Epithelial cell of prostate (primary cell): ENCODE measurements at places on chromosomes 11 and 22.

- no peak for DNase-seq
These were observed 1.1 kb upstream of the FBXO7 start for GRCh38 chr22:32473388-32473952.

- no peak for DNase-seq
These were observed 227.0 kb downstream of the ADAMTS15 start for GRCh38 chr11:130675371-130675821.

DNA sequence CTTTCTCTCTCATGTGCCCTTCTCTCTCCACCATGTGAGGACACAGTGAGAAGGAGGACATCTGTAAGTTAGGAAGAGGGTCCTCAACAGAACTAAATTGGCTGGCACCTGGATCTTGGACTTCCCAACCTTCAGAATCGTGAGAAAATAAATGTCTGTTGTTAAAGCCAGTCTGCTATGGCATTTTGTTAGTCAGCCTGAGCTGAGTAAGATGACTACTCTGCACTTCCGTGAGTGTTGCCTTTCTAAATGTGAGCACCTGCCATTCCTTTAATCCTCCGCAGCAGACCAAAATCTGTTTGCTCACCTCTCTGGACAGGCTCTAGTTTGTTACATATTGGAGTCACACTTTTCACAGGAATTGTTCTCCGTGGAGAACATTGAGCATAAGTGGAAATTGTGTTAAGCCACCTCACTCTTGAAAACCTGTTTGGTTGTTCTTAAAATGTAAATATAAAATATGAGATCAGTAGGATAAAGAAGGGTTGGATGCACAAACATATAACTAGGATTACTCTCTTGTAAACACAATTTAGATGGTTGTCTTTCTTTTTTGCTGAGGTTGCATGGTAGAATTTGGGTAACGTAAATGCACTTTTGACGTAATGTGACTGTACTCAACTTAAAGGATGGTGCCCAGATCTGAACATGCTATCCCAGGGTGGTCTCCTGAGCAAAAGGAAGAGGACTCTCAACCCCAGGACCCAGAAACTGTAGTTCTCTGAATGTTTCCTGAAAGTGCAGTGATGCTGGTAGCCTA, 65.9 kb downstream of the SNX19 start:
- no peak for DNase-seq

DNA sequence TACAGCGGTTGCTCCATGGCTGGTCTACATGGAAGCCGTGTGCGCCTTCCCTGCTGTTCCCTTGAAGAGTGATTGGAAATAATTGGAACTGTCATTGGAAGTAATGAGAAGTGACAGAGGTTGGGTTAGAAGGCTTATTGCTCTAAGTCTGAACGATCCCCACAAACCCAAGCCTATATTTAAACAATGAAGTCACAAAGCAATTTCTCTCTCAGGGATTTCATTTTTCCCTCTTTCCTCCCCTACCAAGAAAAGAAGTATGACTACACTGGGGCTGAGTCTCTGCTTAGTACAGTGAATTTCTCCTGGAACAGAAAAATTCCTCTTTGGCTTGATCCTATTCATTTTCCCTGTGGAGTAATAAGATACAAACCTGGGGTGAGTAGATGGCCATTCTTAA, 7.8 kb downstream of the CLMP start:
- DNase-seq: no peak

GRCh38 chr11:15124528-15124927, 9.8 kb downstream of the INSC start:
- DNase-seq: no peak

- no peak for DNase-seq
These were observed 32.3 kb downstream of the KCNA4 start for GRCh38 chr11:29984544-29984943.

GRCh38 chr22:46056546-46057245, 79.7 kb upstream of the WNT7B start:
- no peak for DNase-seq

GRCh38 chr11:67289651-67290479, 762 bp downstream of the ANKRD13D start:
- DNase-seq: no peak

DNA sequence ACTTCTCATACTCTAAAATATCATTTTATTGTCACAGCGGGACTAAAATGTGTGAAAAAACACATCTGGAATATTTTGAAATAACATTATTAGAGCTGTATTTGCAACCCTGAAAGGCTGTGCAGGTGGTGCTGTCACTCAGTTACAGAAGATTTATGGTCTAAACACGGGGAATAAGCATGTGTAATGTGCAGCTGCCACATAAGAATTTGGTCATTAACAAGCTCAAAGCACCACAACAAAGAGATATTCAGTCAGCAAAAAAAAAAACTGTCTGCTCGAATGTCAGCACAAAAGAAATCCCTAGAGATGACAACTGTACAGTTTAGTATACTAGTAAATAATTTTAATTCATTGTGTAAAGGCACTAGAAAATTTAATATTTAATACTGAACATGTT, 31.3 kb downstream of the TMEM123 start:
- DNase-seq: no peak

DNA sequence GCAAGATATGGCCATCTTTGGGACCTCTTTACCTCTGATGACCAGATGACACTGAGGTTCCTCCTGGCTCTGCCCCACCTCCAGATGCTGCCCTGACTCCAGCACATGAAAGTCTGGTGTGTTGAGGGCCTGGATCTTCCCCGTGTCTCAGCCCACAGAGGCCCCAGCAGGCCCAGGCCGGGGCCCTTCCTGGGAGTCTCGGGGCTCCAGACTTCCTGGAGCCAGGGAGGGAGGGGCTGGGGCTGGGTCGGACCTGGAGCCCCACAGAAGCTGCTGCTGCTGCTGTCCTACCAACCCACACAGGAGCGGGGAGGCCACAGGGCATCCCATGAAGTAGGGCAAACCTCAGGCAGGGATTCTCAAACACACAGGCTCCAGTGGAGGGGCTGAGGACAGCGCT, 32.2 kb upstream of the WNT11 start:
- DNase-seq: no peak

GRCh38 chr11:20388096-20389055, 860 bp downstream of the PRMT3 start:
- DNase-seq: no peak

DNA sequence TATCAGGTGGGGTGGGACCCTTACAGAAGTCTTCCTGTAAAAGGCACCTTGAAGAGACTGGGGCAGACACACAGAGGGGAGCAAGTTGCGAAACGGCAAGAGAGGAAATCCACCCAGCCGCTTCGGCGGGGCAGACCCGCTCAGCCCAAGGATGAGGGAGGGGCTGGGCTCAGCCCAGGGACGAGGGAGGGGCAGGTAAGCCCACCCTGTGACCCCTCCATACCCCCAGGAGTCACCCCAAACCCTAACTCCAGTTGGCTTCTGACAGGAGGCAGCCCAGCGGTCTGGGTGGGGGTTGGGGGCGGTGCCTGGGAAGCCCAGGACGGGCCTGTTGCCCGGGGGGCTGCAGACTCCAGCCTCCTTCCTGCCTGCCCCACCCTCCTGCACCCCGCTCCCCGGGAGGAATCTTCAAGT, 965 bp downstream of the OSBPL5 start:
- DNase-seq: no peak

GRCh38 chr11:33928564-33928963, 36.7 kb upstream of the LMO2 start:
- no peak for DNase-seq

DNA sequence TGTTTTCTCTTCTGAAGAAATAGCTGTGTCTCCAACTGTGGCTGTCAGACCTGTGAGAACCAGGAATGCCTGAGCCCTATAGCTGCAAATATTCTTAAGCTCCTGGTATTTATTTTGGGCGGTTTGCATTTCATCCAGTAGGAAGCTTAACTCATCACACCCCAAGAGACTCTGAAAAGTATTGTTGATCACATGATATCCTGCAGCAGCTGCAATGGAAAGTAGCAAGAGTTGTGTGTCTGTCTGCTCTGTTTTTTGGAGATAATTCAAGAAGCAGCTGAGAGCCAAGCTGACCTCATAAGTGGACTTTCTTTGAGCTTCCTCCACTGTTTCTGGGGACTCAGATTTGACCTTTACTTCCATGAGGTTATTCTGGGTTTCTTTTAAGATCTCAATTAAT, 36.4 kb upstream of the MRPL17 start:
- DNase-seq: no peak

- peak; percentile 12 for DNase-seq
These were observed 131.4 kb upstream of the UBASH3B start for GRCh38 chr11:122523846-122524805.

DNA sequence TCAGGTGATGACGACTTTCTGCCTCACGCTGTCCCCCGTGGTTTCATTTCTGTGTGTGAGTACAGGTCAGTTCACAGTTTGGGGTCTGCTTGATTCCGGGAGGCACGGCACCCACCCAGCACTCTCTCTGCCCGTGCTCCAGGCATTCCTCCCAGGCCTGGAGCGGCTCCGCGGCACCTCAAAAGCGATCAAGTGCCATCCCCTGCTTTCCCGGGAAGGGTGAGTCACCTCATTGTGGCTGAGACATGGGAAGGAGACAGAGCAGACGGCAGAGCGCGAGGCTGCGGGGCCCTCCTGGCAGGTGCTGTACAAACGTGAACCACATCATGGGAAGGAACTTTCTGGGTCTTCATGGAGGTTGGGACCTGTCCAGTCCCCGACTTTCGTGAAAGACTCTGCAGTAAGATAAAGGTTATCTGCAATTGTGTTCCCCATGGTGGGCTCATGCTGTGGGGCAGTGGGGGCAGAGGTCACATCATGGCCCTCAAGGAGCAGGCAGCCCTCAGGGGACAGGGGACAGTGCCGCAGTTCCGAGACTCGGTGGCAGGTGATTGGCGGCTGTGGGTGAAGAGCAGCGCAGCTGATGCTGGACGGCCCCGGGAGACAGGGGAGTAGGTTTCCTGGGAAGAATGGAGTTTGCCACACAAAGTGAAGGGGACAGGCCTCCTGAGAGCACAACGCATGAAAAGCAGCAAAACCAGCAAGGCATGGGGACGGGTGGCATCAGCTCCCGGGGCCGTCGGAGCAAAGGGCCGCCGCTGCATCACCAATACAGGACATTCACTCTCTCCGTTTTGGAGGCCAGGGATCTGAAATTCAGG, 65.3 kb downstream of the CELSR1 start:
- no peak for DNase-seq

DNA sequence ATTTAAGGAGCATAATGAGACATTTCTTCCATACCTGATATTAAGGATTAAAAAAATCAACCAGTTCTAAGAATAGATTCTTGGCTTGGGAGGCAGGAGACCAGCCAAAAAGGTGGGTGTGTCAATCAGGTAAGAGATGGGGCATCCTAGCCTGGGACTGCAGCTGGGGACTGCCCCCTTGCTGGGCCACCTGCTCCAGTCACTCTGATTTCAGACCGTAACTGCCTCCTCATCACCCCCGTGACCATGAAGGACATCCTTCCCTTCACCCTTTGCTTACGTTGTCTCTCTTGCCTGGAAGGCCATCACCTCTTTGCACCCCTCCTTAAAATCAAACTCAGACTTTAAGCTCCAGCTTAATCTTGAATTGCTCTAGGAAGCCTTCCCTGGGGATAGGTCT, 17.9 kb downstream of the PTPN5 start:
- no peak for DNase-seq
